Thoracic aorta (tissue), 2 donors: ENCODE measurements at places on chromosomes 16 and 17. TPM values are rescaled to one million over a fixed set of nuclear protein-coding genes. Genes with fewer than 3 reads are reported as not detected.

DNA sequence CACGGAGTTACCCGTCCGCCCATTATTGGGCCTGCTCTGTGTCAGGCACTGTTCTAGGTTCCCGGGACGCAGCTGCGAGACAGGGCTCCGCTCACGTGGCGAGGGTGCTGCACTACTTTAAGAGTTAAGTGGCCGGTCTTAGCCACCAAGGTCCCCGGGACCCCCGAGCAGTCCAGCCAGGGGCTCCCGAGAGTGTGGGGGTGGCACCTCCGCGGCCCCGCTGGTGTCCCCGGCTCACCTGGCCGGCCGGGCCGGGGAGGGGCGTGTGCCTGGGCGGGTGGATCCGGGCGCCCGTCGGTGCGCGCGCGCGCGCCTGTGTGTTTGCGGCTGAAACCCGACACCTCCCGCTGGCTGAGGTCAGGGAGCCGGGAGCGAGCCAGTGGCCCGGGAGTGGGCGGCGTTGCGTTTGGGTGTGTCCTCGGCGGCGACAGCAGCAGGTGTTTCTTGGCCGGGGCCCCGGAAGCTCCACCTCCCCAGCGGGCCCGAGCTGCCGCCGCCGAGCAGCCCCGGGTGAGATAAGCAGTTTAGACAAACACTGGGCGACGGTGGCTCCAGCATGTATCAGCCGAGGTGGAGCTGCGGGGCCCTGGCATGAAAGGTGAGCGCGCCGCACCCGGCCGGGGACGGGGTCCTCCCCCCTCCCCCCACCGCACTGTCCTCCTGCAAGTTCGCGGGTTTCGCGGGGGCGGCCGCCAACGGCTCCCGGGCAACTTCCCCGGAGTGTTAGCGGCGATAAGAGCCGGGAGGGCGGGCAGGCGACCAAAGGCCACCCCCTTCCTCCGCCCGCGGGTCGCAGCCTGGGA lies at the start of gene GSE1:
Gene GSE1 (plus strand): TSS at position 522 of the 803 bp plus-strand sequence. CDS start 70 bp downstream, at position 592.
- peak within 1 kb of the TSS; percentile 87 for H3K4me3 ChIP-seq
- peak within 1 kb of the TSS; percentile 77 for H3K27ac ChIP-seq
- no peaks in the 10 kb centered on the region for H3K36me3 ChIP-seq
- H3K27me3 ChIP-seq: no peaks in the 10 kb centered on the region
- DNase-seq: peak; percentile 39

Gene KRTAP4-6
- not detected for total RNA-seq

- no peaks in the 10 kb centered on the region for H3K27me3 ChIP-seq
- no peak overlapping the region for H3K4me3 ChIP-seq
- DNase-seq: no peak
- H3K4me1 ChIP-seq: no peaks in the 10 kb centered on the region
- H3K27ac ChIP-seq: no peak overlapping the region
- H3K36me3 ChIP-seq: no peaks in the 10 kb centered on the region
Measured at GRCh38 chr17:48460052-48460451, 30.0 kb upstream of the SKAP1 start.

- H3K36me3 ChIP-seq: no peaks in the 10 kb centered on the region
- H3K27me3 ChIP-seq: no peaks in the 10 kb centered on the region
- no peak overlapping the region for H3K27ac ChIP-seq
- no peak overlapping the region for H3K4me3 ChIP-seq
Measured at GRCh38 chr16:14366974-14367707, 262.9 kb downstream of the PARN start.

- H3K4me1 ChIP-seq: no peaks in the 10 kb centered on the region
- H3K36me3 ChIP-seq: no peaks in the 10 kb centered on the region
- H3K27me3 ChIP-seq: no peaks in the 10 kb centered on the region
- H3K4me3 ChIP-seq: no peak overlapping the region
- no peak overlapping the region for H3K27ac ChIP-seq
- no peak for DNase-seq
Measured at GRCh38 chr16:57578521-57579360, 36.3 kb downstream of the ADGRG5 start.

Gene GAST
- total RNA-seq: not detected

GRCh38 chr17:260944-261343 lies 79.5 kb upstream of the DOC2B start:
- no peaks in the 10 kb centered on the region for H3K27me3 ChIP-seq
- no peak for DNase-seq
- H3K36me3 ChIP-seq: no peaks in the 10 kb centered on the region
- no peak overlapping the region for H3K27ac ChIP-seq
- H3K4me1 ChIP-seq: no peaks in the 10 kb centered on the region

Gene KCTD19
- not detected for total RNA-seq

GRCh38 chr16:56294579-56294978 lies 103.3 kb downstream of the GNAO1 start:
- H3K4me1 ChIP-seq: no peaks in the 10 kb centered on the region
- no peak overlapping the region for H3K4me3 ChIP-seq
- no peaks in the 10 kb centered on the region for H3K36me3 ChIP-seq
- H3K27ac ChIP-seq: no peak overlapping the region

- no peak overlapping the region for H3K27ac ChIP-seq
- peaks cover 32% of the 10 kb centered on the region for H3K4me1 ChIP-seq
- H3K36me3 ChIP-seq: no peaks in the 10 kb centered on the region
- DNase-seq: no peak
- H3K27me3 ChIP-seq: no peaks in the 10 kb centered on the region
Measured at GRCh38 chr17:68737761-68738443, 136.7 kb upstream of the FAM20A start.

GRCh38 chr16:84737192-84738011 lies 37.6 kb downstream of the USP10 start:
- H3K4me3 ChIP-seq: no peak overlapping the region
- DNase-seq: no peak
- no peaks in the 10 kb centered on the region for H3K27me3 ChIP-seq

DNA sequence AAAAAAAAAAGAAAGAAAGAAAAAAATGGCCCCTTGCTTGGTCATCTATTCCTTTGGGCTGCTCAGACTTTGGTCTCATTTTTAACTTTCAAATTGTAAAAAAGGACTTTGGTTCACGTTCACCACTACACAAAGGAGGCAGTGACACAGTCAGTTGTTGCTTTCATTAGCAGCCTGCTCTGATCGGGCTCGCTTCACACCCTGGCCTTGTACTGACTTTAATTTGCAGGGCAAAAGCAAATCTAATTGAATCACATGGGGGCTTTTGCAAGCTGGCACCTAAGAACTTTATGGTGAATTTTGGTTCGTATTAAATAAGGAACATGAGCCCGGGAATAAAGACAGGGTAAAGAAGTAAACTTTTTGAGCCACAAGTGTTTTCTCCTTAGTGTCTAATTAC lies 103.6 kb upstream of the CDH11 start:
- DNase-seq: no peak
- H3K4me3 ChIP-seq: no peak overlapping the region
- no peaks in the 10 kb centered on the region for H3K4me1 ChIP-seq
- H3K27me3 ChIP-seq: no peaks in the 10 kb centered on the region

DNA sequence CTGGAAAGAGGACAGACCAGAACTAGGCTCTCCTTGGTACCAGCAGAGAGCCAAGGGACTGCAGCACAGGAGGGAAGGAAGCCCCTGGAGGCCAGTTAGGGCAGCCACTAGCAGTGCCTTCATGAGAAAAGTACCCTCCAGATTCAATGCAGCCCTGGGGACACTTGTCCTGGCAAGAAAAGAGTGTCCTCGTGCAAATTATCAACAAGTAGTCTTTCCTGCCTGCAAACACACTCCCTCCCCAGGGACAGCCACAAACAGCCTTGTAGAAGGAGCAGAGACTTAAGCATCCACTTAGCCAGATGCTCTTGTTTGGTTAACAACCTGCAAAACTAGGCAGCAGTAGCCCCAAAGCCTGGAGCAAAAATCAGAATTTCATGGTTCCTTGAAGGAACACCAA lies 24.3 kb downstream of the CENPV start:
- no peaks in the 10 kb centered on the region for H3K4me1 ChIP-seq
- DNase-seq: no peak
- H3K4me3 ChIP-seq: peak overlapping the region; percentile 64
- H3K27ac ChIP-seq: no peak overlapping the region

DNA sequence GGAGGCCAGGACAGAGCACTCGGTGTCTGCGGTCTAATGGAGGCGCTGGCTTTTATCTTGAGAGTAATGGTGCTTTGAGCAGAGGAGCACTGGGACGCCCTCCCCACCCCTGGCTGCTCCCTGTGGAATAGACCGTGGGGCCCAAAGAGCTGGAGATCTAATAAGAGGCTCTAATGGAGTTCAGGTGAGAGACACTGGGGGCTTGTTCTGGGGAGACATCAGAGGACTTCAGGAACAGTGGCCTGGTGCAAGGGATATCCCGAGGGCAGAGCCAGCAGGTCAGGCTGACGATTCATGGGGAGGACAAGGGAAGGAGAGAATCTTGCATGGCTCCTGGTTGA lies 9.5 kb upstream of the KRT19 start:
- no peaks in the 10 kb centered on the region for H3K36me3 ChIP-seq
- no peaks in the 10 kb centered on the region for H3K27me3 ChIP-seq
- no peak for DNase-seq
- no peak overlapping the region for H3K27ac ChIP-seq
- H3K4me3 ChIP-seq: no peak overlapping the region

- H3K36me3 ChIP-seq: no peaks in the 10 kb centered on the region
Measured at GRCh38 chr16:58492066-58492465, 7.9 kb upstream of the NDRG4 start.

Gene TUBG1
- total RNA-seq: 26.7 TPM

DNA sequence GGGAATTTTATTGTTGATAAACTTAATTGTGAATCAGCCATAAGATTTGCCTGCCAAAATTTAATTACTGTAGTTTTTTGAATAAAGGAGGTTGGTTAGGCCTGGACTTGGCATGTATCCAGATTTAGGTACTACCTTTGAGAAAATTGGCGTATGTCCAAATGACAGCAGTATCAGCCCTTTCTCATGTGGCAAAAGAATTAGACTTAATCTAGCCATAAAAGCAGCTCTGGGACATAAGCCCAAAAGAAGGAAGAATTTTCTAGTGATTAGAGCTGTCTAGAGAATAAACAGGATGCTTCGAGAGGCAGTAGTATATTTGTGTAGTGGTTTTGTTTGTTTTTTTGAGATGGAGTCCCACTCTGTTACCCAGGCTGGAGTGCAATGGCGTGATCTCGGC lies 27.7 kb downstream of the PPM1E start:
- H3K36me3 ChIP-seq: no peaks in the 10 kb centered on the region
- no peak overlapping the region for H3K27ac ChIP-seq
- DNase-seq: no peak
- no peaks in the 10 kb centered on the region for H3K4me1 ChIP-seq
- no peak overlapping the region for H3K4me3 ChIP-seq

- H3K27ac ChIP-seq: no peak within 1 kb of the TSS
- no peaks in the 10 kb centered on the region for H3K27me3 ChIP-seq
- peaks cover 24% of the 10 kb centered on the region for H3K4me1 ChIP-seq
- H3K4me3 ChIP-seq: peak within 1 kb of the TSS; percentile 64
Measured at GRCh38 chr16:566475-567372, at the start of gene NHLRC4. Gene NHLRC4, plus strand, starts transcription at chr16:567005. Its CDS starts 1,043 bp downstream, at chr16:568048.

- H3K4me3 ChIP-seq: no peak overlapping the region
- no peaks in the 10 kb centered on the region for H3K27me3 ChIP-seq
- no peak for DNase-seq
- no peaks in the 10 kb centered on the region for H3K4me1 ChIP-seq
- H3K36me3 ChIP-seq: no peaks in the 10 kb centered on the region
- H3K27ac ChIP-seq: no peak overlapping the region
Measured at GRCh38 chr16:30509081-30509765, 17.1 kb downstream of the ZNF768 start.

DNA sequence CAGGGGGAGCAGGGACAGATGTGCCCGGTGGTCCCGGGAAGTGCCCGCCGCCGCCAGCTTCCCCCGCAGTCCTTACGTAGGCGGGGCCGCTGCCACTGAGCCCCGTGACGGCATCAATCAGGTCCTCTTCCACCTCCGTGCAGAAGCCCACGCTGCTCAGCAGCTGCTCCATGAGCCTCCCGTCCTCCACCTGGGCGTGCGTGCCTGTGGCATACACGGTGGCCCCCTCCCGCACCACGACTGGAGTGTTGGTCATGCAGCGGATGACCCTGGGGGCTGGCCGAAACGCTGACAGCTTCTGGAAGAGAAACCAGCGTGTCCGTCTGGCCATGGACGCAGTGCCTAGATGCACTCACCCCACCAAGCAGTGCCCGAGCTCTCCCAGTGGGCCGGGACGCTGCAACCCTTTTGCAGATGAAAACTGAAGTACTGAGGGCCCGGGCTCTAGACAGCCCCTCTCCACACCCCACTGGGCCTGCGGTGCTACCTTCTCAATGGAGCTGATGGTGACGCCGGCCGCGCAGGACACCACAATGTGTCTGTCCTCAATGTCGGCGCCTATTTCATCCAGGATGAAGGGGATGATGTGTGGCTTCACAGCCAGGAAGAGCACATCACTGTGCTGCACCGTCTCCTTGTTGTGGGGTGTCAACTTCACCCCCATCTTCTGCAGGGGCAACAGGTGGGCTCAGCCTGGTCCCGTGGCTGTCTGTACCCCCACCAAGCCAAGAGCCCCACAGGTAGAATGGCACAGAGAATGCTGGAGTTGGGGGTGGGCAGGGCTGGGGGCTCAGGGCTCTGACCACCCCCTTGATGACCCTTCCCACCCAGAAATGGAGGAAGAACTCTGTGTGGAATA lies 2.0 kb downstream of the PYCR1 start:
- no peak overlapping the region for H3K4me3 ChIP-seq
- no peak overlapping the region for H3K27ac ChIP-seq
- no peaks in the 10 kb centered on the region for H3K27me3 ChIP-seq
- DNase-seq: no peak
- H3K36me3 ChIP-seq: no peaks in the 10 kb centered on the region
- peaks cover 23% of the 10 kb centered on the region for H3K4me1 ChIP-seq

DNA sequence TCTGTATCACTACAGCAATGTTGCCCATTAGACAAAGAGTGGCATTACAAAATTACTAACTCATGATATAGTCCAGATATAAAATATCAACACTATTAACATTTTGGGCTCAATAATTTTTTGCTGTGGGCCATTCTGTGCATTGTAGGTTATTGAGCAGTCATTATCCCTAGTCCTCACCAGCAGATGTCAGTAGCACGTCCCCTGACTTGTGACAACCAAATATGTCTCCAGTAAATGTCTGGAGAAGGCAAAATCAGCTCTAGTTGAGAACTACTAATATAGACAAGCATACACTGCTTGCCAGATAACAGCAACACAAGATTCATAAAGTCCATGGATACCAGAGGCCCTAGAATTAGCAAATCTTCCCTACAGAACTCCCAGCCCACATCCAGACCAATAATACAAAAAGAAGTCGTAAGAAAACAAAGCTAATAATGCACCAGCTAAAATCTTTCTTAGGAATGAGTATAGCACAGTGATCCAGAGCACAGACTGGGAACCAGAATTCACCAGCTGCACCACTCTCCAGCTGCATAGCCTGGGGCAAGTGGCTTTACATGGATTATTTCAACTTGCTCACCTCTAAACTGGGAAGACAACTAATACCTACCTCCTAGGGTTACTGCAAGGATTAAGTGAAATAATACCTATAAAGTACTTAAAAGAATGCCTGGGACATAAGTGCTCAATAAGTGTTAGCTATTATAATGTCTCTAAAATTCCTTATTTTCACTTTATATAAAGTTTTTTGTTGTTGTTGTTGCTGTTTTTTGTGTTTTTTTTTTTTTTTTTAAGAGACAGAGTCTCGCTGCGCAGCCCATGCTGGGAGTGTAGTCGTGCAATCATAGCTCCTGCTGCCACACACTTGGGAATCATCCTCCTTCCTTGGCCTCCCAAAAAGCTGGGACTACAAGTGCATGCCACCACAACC lies 23.7 kb downstream of the HELZ start:
- no peak for DNase-seq
- no peak overlapping the region for H3K27ac ChIP-seq
- H3K27me3 ChIP-seq: no peaks in the 10 kb centered on the region
- peaks cover 16% of the 10 kb centered on the region for H3K36me3 ChIP-seq

GRCh38 chr17:36136036-36136435 lies 32.4 kb downstream of the CCL4 start:
- no peaks in the 10 kb centered on the region for H3K4me1 ChIP-seq
- no peak overlapping the region for H3K27ac ChIP-seq
- DNase-seq: no peak
- no peaks in the 10 kb centered on the region for H3K27me3 ChIP-seq
- no peaks in the 10 kb centered on the region for H3K36me3 ChIP-seq
